H4 (cell line): ENCODE measurements at places on chromosomes 12 and 14. TPM values are rescaled to one million over a fixed set of nuclear protein-coding genes. Genes with fewer than 3 reads are reported as not detected.

NEDD8 gene
- total RNA-seq = 314 and 338 TPM in 2 replicates

HSPB8 gene
- total RNA-seq = 49.4 and 51.5 TPM in 2 replicates

ADAM21 gene
- total RNA-seq = 0.64 and 0.88 TPM in 2 replicates

CCDC175 gene
- total RNA-seq = not detected in 2 replicates

KRT74 gene
- not detected in 2 replicates for total RNA-seq

TEP1 gene
- total RNA-seq = 10.6 and 12.0 TPM in 2 replicates

GRCh38 chr12:132424811-132425210, 65.1 kb upstream of the FBRSL1 start:
- no peak for DNase-seq

DNA sequence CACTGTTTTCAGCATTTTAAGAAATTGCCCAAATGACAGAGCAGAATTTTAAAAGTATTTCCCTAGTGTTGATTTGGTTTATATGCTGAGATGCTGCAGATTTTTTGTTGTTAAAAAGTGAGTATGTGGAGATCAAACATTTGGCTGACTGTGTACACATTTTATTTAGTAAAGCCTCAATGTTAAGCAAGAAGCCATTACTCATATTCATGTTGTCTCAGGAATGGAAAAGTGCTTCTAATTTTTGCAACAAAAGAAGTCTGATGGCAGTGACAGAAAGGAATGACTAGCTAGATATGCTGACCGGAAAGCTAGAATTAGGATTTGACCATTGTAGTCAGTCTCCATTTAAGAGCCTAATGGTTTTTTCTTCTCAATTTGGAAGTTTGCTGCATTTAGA, 22.5 kb downstream of the SLC38A6 start:
- no peak for DNase-seq

DNA sequence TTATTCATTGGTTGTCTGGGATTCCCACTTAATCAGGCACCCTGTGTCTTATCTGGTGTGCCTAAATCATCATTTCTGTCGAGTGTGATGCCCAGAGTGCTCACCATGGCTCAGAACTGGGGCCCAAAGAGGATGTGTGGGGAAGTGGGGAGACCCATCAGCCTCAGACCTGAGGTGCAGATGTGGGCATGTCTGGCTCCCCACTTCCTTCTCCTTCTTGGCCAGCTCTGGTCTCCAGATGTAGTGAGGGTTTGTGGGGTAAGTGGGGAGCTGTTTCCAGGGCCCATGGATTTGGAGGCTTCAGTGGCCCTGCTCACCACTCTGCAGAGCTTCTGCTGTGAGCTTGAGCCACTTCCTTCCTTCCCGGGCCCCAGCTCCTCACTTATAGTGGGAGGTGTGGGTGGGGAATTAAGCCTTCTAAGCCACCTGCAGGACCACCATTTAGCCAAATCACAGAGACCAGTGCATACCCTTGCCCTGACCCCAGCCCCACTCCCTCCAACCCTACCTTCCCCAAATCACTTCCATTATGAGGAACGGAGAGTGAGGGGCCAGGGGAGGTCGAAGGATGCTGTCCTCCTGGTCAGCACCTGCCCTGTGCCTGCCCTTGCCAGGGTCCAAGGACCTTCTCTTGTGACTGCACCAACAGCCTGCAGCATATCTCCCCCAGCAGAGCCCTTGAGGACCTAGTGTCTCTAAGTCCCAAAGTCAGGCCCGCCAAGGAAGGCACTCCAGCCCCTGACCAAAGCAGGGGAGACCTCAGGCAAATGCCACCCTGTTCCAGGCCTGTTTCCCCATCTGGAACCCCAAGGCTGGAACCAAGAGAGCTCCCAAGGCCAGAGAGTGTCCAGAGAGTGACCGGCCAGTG, 278.2 kb upstream of the RTL1 start:
- no peak for DNase-seq

GRCh38 chr12:3469711-3470110, 21.3 kb upstream of the PRMT8 start:
- no peak for DNase-seq

DNA sequence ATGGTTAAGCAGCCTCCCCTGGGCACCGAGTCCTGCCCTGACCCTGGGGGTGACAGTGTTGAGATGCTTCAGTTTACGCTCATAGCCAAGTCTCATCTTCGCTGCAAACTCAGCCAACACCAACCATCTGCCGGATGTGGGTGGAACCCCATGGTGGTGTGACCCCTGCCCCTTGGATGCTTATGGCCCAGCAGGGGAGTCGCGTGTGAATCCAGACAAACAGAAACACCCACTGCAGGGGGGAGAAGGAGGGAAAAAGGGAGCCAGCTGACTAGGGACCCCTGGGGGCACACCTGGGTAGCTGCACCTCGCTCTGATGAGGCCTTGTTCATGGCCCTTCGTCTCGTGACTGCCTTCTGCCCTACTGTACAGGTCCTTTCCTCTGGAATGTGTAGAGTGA, 23.8 kb downstream of the AACS start:
- DNase-seq = no peak

DNA sequence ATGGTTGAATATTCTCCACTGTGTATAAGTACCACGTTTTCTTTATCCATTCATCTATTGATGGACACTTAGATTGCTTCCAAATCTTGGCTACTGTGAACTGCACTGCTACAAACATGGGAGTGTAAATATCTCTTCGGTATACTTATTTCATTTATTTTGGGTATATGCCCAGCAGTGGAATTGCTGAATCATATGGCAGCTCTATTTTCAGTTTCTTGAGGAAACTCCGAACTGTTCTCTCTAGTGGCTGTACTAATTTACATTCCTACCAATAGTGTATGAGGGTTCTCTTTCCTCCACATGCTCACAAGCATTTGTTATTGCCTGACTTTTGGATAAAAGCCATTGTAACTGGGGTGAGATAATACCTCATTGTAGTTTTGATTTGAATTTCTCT, 623.1 kb upstream of the LRFN5 start:
- peak; percentile 49 for DNase-seq

DNA sequence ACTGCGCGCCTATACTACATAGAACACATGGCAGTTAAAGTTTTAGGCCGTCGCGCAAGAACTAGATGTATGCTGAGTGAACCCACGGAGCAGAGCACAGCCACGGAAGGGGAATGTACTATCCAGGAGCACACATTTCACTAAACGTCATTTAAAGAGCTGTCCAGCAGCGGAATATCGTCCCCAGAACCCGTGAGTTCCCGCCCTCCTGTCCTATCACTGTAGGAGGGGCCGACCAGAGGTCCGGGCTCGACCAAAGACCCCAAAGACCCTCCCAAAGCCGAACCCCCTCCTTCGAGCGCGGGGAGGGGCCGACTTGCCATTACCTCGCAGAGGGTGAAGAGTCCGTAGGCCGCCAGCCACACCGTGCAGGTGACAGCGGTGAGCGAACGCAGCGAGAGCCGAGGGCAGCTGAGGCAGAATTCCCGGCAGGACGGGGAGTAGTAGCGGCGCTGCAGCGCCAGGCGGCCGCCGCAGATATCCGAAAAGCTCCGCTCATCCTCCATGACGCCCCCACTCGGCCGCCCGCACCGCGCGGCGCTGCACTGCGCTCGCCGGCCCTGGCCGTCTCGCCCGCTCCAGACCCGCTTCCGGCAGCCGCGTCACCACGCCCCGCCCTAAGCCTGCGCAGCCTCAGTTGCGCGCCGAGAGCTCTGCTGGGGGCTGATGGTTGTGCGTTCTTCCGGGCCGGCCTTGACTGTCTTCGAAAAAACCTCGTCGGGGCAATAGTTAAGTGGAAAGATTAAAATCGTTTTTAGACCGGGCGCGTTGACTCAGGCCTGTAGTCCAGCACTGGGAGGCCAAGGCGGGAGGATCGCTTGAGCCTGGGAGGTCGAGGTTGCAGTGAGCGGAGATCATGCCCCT, at the start of gene PIGH:
PIGH (minus strand) TSS at position 571 of the 864 bp plus-strand sequence; CDS start at position 506, 65 bp downstream.
- DNase-seq = peak; percentile 83

DNA sequence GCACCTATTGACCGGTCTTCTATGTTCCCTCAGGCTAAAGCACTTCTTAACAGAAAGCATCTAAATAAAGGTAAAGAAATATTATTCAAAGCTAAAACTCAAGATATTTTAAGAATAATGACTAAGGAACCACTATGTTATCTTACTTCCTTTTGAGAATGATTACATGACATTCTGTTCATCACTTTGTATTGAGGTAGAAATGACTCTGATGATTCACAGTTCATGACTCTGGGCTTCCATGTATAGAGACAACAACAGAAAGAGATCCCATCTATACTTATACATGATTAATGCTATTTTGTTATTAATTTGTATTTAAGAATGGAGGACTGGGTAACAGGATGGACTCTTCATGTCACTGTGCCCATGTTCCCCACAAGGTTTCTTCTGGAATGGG, 218.3 kb upstream of the OR4E1 start:
- DNase-seq = no peak

DNA sequence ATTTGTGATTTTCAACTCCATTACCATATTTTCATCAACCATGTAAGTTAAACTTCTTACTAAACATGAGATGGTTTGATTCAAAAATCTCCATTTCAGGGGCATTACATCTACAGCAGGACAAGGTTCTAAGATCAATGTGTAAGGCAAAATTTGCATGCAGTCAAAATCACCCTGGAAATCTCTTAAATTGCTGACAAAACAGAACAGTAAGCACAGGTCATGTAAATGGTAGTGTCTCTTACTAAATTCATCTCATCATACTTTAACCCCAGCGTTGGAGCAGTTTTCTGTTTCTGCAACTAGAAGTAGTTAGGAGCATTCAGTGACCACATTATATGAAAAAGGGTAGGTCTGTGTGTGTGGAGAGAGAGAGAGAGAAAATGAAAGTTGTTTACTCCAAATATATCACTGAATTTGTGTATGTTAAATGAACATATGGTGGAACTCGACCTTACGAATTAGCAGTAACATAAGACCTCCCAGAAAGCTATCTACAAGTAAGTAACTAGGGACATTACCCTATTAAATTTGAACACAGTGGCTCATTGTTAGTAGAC, 227.5 kb downstream of the SSPN start:
- no peak for DNase-seq

- no peak for DNase-seq
Measured at GRCh38 chr12:47843226-47843980, 23.7 kb upstream of the HDAC7 start.

DNA sequence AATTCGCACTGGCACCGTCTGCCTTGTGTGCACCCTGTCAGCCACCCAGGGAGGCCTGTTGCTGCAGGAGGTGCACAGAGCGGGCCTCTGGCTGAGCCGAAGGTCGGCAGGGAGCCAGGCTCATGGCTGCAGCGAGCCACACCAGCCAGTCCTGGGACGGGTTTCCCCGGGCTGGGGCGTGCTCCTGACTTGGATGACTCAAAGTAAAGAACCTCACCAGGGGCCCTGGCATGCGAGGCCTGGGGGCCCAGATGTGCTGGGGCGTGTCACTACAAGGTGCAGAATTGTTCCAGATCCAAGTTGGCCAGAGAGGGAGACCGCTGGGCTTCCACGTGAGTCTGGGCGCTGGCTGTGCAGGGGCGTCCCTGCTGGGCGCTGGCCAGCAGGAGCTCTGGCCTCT, 34.5 kb downstream of the FBRSL1 start:
- DNase-seq = no peak

DNA sequence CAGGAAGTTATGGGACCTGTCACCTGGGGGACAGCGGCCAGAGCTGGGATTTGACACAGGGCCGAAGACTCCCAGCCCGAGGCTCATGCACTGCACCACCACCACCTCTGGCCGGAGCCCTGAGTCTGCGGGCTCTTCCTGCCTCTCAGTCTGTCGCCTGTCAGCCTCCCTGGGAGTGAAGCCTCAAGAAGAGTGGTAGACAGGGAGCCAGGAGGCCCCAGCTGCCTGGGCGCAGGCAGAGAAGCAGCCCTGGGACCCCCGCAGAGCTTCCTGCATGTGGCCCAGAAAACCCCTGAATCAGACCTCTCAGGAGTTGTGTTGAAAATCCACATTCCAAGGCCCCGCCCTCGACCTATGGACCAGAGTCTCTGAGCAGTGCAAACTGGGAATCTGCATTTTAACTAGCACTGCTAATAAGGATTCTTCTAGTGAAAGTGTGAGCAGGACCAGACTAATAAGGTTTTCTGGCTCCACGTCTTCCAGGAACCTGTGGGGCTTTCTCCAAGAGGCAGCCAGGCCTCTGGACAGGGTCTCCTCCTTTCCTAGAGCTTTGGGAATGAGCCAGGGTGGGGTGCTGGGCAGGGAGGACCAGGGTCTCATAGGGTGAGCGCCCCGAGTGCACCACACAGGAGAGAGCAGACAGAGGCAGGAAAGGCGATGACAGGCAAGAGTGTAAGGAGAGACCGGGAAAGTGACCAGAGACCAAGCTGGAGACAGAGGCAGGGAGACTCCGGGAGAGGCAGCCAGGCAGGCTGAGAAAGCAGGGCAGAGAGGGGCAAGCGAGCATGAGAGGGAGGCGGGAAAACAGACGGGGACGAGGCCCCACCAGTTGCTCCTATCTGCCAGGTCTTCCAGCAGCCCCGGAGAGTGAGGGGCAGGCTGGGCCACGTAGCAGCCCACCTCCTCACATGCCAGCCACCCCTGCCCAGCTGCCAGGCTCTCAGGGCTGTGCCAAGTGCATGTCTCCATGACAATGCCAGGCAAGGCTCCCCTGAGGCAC, 112.4 kb downstream of the BCL11B start:
- DNase-seq = no peak

DNA sequence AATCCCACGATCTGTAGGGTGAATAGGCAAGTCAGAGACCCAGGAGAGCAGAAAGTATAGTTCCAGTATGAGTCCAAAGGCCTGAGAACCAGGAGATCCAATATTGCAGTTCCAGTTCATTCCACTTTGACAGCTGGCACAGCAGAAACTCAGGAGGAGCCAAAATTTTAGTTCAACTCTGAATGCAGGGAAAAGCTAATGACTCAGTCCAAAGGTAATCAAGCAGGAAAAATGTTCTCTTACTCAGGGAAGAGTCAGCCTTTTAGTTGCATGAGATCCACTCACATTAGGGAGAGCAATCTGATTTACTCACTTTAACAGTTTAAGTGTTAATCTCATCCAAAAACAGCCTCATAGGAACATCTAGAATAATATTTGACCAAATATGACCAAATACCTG, 130.2 kb upstream of the LRFN5 start:
- DNase-seq = no peak

GRCh38 chr12:114679452-114679875, 4.5 kb downstream of the TBX3 start:
- no peak for DNase-seq

DNA sequence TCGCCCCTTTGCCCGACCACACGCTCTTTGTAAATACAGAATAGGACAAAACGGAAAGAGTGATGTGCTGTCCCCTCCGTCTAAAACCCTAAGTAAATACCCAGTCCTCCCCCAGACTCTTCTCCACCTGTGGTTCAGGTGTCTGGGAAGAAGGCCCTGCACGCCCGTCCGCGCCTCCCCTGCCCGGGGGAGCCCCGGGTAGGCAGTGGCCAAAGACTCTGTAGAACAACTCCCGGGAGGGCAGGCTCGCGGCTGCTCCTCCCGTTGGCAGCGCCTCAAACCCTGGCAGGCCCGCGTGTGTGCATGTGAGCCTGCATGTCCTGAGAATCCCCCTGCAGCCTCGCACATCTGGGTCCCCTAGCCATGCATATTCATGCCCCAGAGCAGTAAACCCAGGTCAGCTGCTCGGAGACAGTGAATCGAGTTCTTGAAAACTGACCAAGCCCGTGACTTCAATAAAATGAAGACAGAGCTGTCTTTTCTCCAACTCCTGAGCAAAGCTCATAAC, 165.8 kb downstream of the MON2 start:
- DNase-seq = no peak
